Endothelial cell of umbilical vein (primary cell): ENCODE measurements at places on chromosomes 5 and 9. TPM values are rescaled to one million over a fixed set of nuclear protein-coding genes. Genes with fewer than 3 reads are reported as not detected.

DNA sequence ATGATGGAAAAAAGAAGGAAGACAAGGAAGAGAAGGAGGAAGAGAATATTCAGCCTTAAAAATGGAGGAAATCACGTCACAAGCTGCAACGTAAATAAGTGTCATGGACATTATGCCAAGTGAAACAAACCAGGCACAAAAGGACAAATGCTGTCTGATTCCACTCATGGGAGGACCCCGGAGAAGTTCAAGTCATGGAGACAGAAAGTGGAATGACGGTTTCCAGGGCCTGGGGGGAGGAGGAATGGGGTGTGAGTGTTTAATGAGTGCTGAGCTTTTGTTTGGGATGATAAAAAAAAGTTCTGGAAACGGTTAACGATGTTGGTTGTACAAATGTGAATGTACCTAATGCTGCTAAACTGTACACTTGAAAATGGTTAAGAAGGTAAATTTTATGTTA lies 439.5 kb downstream of the GADD45G start:
- DNase-seq, result no peak

GRCh38 chr9:121340676-121341392 lies 29.2 kb downstream of the STOM start:
- no peak for DNase-seq

- peak; percentile 44 for DNase-seq
Measured at GRCh38 chr5:153523831-153524230, 33.4 kb downstream of the GRIA1 start.

- no peak for DNase-seq
Measured at GRCh38 chr5:95718738-95719137, 12.4 kb upstream of the RHOBTB3 start.

DNA sequence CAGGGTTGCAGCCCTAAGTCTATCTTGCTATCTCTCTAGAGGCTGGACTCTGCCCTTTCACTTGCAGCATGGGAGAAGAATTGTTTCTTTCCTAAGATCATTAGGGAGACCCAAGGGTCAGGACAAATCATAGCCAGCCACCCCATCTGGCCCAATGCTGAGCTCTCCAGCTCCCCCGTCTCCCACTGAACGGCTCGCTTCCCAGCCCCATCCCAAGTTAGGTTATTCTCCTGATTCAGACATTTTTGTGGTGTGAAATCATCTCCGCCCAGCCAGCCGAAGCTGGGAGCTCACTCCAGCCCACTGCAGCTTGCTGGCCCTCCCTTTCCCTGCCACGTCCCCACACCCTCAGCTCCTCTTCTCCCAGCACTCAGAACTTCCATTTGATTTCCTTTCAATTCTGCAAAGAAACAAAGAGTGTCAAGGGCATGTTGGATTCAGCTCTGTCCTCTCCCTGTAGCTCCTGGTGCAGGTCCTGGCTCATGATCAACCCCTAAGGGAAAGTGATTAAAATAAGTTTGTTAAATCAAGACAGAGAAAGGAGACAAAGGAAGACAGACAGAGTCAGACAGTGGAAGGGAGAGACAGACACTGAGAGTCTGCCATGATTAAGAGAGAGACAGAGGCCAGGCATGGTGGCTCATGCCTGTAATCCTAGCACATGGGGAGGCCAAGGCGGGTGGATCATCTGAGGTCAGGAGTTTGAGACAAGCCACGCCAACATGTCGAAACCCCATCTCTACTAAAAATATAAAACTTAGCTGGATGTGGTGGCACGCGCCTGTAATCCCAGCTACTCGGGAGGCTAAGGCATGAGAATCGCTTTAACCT lies 12.6 kb upstream of the SPARC start:
- DNase-seq, result peak; percentile 94

HSPA9 gene
- polyA plus RNA-seq, result 62.7 and 99.6 TPM in 2 replicates

MYMK gene
- not detected in 2 replicates for polyA plus RNA-seq

BTNL3 gene
- not detected in 2 replicates for polyA plus RNA-seq
